ENCODE measurements at places on chromosomes 1 and 21.

DNA sequence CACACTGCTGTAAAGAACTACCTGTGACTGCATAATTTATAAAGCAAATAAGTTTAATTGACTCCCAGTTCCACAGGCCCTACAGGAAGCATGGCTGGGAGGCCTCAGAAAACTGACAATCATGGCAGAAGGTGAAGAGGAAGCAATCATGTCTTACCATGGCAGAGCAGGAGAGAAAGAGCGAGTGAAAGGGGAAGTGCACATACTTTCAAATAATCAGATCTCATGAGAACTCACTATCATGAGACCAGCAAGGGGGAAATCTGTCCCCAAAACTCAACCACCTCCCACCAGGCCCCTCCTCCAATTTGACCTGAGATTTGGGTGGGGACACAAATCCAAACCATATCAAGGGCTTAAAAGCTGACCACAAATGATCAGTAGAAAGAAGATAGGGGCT, 493.2 kb downstream of the PTPRC start:
- no peak for DNase-seq

GRCh38 chr1:9838946-9839345, 15.2 kb upstream of the CLSTN1 start:
- no peak for DNase-seq

DNA sequence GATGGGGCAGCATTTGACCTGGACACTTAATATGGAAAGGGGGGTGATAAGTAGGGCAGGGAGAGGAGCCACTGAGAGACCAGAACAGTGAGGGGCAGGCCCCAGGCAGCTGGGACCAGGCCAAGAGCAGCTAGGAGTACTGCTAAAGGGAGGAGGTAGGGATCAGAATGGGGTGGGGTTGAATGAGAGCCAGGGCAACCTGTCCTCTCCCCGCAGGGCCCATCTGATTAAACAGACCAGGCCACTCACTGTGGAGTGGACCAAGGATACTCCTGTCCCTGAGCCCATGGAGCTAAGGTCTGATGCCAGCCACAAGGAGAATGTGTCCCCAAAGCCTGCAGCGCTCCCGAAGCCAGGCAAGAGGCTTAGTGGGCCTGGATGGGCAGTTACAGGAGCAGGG, 2.1 kb downstream of the C1orf167 start:
- no peak for DNase-seq

DNA sequence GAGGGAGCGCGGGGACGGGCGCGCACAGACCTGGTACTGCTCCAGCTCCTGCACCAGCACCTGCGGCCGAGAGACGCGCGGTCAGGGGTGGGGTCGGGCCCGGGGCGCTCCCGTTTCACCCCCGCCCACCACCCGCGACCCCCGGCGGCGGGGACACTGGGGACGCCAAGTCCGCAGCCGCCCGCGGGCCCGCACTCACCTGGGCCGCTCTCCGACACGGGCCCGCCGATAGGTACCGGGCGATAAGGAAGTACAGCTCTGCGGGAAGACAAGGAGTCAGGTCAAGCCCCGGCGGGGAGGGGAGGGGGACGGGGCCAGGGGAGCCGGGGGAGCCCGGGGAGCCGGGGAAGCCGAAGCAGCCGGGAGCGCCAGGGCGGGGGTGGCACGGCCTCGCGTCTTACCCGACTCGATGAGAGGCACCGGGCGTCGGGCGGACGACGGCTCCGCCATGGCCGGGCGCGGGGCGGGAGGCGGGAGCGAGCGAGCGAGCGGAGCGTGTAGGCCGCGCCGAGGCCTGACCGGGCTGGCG, 326 bp downstream of the BRWD1 start:
- DNase-seq, result no peak

GRCh38 chr1:53992085-53992874, 25.7 kb downstream of the LDLRAD1 start:
- DNase-seq, result no peak

Data from stimulated activated CD8-positive, alpha-beta memory T cell treated with anti-CD3 and anti-CD28 coated beads, Interleukin-7, amount 100 ng/mL, for 1 hour (primary cell).